Daoy (cell line): ENCODE measurements at places on chromosomes 16 and 17. TPM values are rescaled to one million over a fixed set of nuclear protein-coding genes. Genes with fewer than 3 reads are reported as not detected.

VMO1 gene
- total RNA-seq: not detected in 2 replicates

IRF8 gene
- total RNA-seq: not detected in 2 replicates

PER1 gene
- 0.74 and 1.9 TPM in 2 replicates for total RNA-seq

CCDC47 gene
- 94.1 and 117 TPM in 2 replicates for total RNA-seq

GAST gene
- not detected in 2 replicates for total RNA-seq

GRCh38 chr17:56983366-56983765, 5.4 kb downstream of the SCPEP1 start:
- no peak for DNase-seq

DNA sequence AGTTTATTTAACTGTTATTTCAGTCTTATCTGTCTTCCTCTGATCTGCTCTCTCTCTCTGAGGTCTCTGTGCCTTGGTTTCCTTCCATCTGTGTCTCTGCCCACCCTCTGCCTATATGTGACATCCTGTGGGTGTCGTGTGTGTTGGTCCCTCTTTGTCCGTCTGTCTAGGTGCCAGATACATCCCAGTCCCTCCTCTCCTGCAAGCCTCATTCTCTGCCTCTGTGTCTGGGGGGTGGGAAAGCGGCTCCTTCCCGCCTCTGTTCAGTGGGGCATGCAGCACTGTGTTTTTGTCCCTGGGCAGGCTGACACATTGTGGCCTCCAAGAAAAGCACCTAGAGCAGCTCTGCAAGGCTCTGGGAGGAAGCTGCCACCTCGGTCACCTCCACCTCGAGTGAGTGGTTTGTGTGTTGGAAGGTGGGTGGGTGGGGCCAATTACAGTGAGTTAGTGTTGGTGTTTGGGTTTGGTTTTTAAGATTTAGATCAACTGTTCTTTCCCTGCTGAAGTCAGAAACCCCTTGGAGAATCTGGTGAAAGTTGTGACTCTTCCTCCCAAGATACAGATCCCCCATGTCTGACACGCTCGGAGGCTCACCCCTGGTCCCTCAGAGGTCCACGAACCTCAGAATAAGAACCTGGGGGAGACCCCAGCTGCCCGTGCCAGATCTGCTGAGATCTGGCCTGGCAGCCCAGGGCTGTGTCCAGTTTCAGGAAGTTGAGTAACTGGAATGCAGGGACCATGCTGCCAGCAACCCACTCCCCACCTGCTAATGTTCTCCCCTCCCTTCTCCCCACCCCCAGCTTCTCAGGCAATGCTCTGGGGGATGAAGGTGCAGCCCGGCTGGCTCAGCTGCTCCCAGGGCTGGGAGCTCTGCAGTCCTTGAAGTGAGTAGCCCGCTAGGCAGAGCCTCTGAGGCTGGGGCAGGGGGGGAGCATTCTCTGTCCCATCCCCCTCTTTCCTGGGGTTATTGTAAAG, 50.9 kb upstream of the CPNE2 start:
- no peak for DNase-seq

GRCh38 chr17:17701658-17702057, 20.4 kb downstream of the RAI1 start:
- DNase-seq: no peak

- peak; percentile 93 for DNase-seq
Measured at GRCh38 chr16:18983565-18984434, at the start of gene TMC7. TMC7 (plus strand) TSS chr16:18983934; CDS start chr16:18984064, 130 bp downstream.

- no peak for DNase-seq
Measured at GRCh38 chr16:1561266-1561665, 27.8 kb downstream of the TMEM204 start.

DNA sequence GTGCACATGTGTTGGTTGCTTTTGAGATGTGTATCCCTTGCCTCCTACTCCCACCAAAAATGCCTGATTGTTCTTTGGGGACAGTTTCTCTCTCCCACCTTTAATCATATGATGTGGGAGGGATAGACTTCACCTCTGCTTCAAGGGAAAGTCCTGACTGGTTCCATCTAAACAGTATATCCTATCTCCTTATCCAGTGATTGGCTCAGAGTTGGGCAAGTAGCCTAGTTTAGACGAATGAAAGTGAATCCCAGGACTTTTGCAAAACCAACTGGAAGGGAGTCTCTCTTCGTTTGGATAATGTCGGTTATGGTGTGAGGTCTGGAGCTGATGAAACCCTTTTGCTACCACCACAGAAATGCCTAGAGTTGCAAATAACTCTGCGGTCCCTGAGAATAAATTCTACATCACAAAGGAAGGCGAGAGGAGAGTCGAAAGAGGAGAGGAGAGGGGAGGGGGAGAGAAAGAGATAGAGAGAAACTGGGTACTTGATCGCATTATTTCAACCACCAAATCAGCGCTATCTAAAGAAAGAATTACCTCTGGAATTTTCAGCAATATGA, 77.1 kb upstream of the SALL1 start:
- no peak for DNase-seq
